ENCODE measurements at places on chromosomes 7 and 10. TPM values are rescaled to one million over a fixed set of nuclear protein-coding genes. Genes with fewer than 3 reads are reported as not detected.

GRCh38 chr10:3484306-3485056, 300.5 kb downstream of the KLF6 start:
- no peaks in the 10 kb centered on the region for H3K27me3 ChIP-seq
- H3K4me3 ChIP-seq, result no peak overlapping the region
- DNase-seq, result no peak
- peaks cover 16% of the 10 kb centered on the region for H3K4me1 ChIP-seq
- H3K27ac ChIP-seq, result peak overlapping the region; percentile 48

GRCh38 chr7:126436213-126436868, 816.4 kb downstream of the GRM8 start:
- no peak for DNase-seq
- H3K36me3 ChIP-seq, result no peaks in the 10 kb centered on the region
- H3K27ac ChIP-seq, result no peak overlapping the region
- H3K27me3 ChIP-seq, result no peaks in the 10 kb centered on the region

Gene PRPS1L1
- not detected for total RNA-seq

GRCh38 chr7:4738711-4739527, 36.5 kb upstream of the AP5Z1 start:
- H3K27ac ChIP-seq, result peak overlapping the region; percentile 69
- peak overlapping the region; percentile 16 for H3K4me3 ChIP-seq
- DNase-seq, result no peak

Gene CHAT
- not detected for total RNA-seq

GRCh38 chr10:128027822-128028507, 98.3 kb downstream of the MKI67 start:
- no peak for DNase-seq
- H3K36me3 ChIP-seq, result no peaks in the 10 kb centered on the region
- H3K4me3 ChIP-seq, result no peak overlapping the region
- peak overlapping the region; percentile 58 for H3K27ac ChIP-seq
- H3K27me3 ChIP-seq, result no peaks in the 10 kb centered on the region

DNA sequence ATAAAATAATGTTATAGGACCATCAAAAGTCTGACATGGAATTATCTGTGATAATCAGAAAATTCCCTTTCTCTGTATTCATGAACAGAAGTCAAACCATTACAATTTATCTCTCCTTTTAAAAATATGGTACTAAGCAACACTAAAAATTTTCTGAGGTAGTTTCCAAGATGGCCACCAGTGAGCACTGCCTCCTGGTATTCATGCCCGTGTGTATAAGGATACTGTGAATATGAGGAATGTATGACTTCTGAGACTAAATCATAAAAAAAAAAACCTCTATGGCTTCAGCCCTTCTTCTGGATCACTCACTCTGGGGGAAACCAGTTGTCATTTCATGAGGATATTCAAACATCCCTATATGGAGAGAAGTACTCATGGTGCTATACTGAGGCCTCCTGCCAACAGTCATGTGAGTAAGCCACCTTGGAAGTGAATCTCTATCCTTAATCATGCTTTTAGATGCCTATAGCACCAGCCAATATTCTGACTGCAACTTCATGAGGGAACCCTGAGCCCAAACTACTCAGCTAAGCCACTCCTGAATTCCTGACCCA, 41.1 kb downstream of the SIRT1 start:
- H3K36me3 ChIP-seq, result no peaks in the 10 kb centered on the region
- H3K27ac ChIP-seq, result no peak overlapping the region
- H3K27me3 ChIP-seq, result no peaks in the 10 kb centered on the region
- DNase-seq, result no peak
- no peak overlapping the region for H3K4me3 ChIP-seq

DNA sequence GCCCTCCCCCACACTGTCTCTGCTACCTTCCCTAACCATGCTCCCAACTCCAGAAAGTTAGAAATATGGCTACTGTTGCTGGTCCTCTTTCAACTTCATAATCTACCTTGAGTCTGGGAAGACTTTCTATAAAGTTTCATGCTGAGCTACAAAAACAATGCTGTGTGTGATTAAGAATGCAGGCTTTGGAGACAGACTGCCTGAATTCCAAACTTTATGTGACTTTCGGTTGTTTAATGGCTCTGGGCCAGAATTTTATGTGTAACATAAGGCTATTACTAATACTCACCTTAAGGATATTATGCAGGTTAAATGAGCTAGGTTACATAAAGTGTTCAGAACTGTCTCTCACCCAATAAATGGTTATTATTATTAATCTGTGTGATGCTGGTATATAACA, 19.1 kb downstream of the BET1 start:
- peaks cover 3% of the 10 kb centered on the region for H3K4me1 ChIP-seq
- no peak for DNase-seq
- H3K36me3 ChIP-seq, result no peaks in the 10 kb centered on the region
- no peaks in the 10 kb centered on the region for H3K27me3 ChIP-seq

DNA sequence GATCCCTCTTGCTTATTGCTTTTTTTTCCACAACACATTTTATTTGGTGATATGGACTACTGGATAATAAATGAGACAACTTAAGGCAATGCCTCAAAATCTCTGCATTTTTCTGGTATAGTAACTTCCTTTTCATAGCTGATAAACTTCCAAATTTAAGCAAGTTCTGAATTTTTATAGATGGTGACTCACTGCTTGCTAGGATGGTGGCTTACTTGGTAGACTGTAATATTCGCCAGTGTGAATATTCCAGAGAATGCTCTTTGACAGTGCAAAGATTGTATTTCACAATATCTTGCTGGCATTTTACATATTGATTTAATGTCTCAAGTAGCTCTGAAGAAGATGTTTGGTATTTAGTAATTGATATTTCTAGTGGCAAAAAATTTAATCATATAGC, 472.4 kb downstream of the TFEC start:
- DNase-seq, result no peak
- H3K4me1 ChIP-seq, result no peaks in the 10 kb centered on the region
- no peak overlapping the region for H3K4me3 ChIP-seq
- H3K36me3 ChIP-seq, result no peaks in the 10 kb centered on the region
- H3K27ac ChIP-seq, result no peak overlapping the region

DNA sequence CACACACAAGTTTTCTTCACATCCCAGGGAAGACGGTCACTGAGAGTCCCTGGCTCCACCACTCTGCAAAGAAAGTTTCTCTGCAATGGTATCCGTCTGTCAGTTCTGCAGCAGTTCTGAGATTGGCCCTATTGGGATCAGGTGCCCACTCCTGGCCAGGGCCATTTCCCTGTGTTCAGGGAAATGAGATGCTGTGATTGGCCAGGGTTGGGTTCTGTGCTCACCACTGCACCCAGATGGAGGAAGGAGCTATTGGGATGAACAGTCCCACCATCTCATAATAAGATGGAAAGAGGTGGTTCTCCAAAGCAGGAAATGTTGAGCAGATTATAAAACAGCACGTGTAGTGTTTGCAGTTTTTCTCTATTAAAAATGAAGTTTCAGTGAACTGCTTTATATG, 13.3 kb upstream of the PIP4K2A start:
- no peaks in the 10 kb centered on the region for H3K27me3 ChIP-seq
- no peak overlapping the region for H3K4me3 ChIP-seq
- DNase-seq, result no peak

DNA sequence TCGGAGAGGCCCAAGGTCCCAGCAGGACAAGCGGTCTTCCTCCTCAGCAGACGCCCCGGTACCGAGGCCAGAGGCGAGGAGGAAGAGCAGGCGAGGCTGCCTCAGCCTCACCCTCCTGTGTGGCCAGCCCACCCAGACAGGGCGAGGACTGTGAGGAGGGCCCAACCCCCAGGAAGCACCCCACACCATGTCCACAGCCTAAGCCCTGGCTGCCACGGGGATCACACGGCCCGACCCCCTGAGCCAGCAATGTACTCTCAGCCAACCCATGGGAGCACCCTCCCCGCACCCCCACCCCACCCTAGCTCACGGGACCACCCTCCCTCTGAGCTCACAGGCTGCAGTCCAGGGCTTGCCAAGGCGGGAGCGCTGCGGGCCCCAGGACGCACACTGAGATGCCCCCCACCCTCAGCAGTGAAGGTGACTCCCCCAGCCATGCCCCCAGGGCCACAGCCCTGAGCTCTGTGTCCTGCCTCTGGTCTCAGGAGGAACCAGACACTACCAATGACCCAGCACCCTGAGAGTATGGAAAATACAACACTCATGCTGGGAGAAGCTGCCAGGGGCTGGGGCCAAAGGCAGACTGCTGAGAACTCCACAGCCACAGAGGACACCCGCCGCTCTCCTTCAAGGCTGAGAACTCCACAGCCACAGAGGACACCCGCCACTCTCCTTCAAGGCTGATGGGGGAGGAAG, 93.6 kb downstream of the MAD1L1 start:
- H3K36me3 ChIP-seq, result peaks cover 37% of the 10 kb centered on the region
- H3K27ac ChIP-seq, result no peak overlapping the region
- peaks cover 11% of the 10 kb centered on the region for H3K4me1 ChIP-seq

GRCh38 chr10:110141871-110142635, 65.4 kb upstream of the MXI1 start:
- no peak for DNase-seq
- no peak overlapping the region for H3K27ac ChIP-seq

GRCh38 chr10:14678637-14679036, 96.1 kb downstream of the FAM107B start:
- H3K36me3 ChIP-seq, result no peaks in the 10 kb centered on the region
- H3K4me3 ChIP-seq, result no peak overlapping the region
- DNase-seq, result no peak
- H3K27ac ChIP-seq, result no peak overlapping the region

GRCh38 chr10:22086730-22087401, 83.3 kb upstream of the DNAJC1 start:
- no peak overlapping the region for H3K27ac ChIP-seq
- peak; percentile 82 for DNase-seq
- no peaks in the 10 kb centered on the region for H3K36me3 ChIP-seq
- no peak overlapping the region for H3K4me3 ChIP-seq
- no peaks in the 10 kb centered on the region for H3K27me3 ChIP-seq
- no peaks in the 10 kb centered on the region for H3K4me1 ChIP-seq

DNA sequence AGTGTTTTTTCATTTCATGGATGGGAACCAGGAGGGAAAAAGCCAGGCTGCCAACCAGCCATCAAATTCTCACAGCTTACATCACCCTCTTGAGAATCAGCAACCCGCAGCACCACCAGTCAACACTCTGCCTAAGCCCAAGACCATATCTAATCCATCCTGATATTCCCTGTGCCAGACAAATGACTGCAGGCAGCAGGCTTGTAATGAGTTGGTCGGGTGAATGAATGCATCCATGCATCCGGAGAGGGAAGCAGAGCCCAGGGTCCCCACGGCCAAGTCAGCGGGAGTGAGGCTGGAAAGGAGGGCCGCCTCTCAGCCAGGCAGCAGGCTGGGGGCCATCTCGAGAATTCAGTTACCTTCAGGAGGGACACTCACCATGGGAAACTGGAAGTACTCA, 46.9 kb downstream of the SLIT1 start:
- H3K27ac ChIP-seq, result no peak overlapping the region
- DNase-seq, result no peak
- no peak overlapping the region for H3K4me3 ChIP-seq
- H3K36me3 ChIP-seq, result no peaks in the 10 kb centered on the region
- H3K27me3 ChIP-seq, result no peaks in the 10 kb centered on the region
- H3K4me1 ChIP-seq, result no peaks in the 10 kb centered on the region

Gene GSAP
- 25.5 TPM for total RNA-seq

DNA sequence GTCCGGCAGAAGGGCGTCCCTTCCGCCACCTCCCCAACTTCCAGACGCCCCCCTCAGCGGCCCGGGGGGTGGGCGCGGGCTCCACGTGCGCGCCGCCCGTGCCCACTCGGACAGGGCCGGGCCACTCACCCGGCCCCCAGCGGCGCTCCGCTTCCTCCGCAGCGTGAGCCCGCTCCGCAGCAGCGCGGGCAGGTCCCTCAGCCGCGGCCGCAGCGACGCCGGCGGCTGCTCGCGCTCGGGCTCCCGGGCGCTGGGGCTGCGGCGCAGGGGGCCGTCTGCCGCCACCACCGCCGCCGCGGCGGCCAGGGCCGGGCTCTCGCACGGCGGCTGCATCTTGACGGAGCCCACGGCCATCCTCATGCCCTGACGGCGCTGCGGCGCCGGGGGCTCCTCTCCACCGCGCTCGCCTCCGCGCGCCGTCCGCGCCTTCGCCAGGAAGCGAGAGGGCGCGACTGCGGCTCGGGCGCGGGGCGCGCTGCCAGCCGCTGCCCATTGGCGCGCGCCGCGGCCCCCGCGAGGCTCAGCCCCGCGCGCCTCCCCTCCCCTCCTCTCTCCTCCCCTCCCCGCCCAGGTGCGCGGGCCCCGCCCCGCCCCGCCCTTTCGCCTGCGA, at the start of gene RAPGEF5:
Gene RAPGEF5 (minus strand): TSS at position 454 of the 610 bp plus-strand sequence. CDS start 94 bp downstream, at position 360.
- no peak within 1 kb of the TSS for H3K4me3 ChIP-seq
- no peak for DNase-seq
- H3K27me3 ChIP-seq, result no peaks in the 10 kb centered on the region
- no peak within 1 kb of the TSS for H3K27ac ChIP-seq
- peaks cover 4% of the 10 kb centered on the region for H3K4me1 ChIP-seq

- no peaks in the 10 kb centered on the region for H3K36me3 ChIP-seq
- H3K4me3 ChIP-seq, result no peak overlapping the region
- no peak overlapping the region for H3K27ac ChIP-seq
- no peaks in the 10 kb centered on the region for H3K27me3 ChIP-seq
- no peaks in the 10 kb centered on the region for H3K4me1 ChIP-seq
Measured at GRCh38 chr10:86500846-86501245, 20.7 kb downstream of the WAPL start.

DNA sequence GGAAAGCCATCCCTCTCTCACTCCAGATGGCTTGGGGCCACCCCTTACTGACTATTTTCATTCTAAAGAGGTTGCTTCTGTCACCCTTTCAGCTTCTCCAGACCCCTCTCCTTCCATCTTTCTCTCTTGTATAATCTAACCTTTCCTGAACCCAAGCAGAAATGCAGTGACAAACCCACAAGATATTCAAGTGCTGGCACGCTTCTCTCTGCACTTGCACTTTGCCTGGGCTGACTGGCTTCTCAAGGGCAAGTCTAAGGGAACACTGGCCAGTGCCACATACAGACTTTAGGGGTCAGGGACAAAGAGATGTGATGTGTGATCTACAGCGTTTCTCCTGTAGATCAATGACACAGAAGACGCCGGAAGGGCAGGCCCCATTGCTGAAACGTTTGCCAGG, 150.4 kb upstream of the LANCL2 start:
- H3K4me1 ChIP-seq, result peaks cover 3% of the 10 kb centered on the region
- DNase-seq, result no peak
- no peak overlapping the region for H3K4me3 ChIP-seq
- no peaks in the 10 kb centered on the region for H3K27me3 ChIP-seq
- H3K27ac ChIP-seq, result no peak overlapping the region

DNA sequence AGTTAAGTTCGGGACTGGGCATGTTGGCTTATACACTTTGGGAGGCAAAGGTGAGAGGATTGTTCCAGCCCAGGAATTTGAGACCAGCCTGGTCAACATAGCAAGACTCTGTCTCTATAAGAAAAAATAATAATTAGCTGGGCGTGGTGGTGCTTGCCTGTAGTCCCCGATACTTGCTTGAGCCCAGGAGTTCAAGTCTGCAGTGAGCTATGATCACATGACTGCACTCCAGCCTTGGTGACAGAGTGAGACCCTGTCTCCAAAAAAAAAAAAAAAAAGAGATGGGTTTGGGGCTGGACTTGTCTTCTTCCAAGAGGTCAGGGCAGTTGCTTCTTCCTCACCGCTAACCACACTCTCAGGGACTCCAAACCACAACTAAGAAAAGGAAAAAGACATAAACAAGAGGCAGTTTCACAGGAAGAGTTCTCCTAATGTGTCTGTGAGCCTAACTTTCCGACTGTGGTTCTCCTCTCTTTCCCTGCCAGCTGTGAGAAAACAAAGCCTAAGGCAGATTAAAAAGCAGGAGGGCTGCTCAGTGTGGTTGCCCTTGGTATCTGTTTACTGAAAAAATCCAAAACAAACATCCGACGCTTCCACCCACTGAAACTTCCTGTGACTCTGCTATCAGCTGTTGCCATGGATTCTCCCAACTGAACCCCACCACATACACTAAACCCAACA, 2.4 kb upstream of the SERPINE1 start:
- peaks cover 24% of the 10 kb centered on the region for H3K4me1 ChIP-seq
- H3K36me3 ChIP-seq, result no peaks in the 10 kb centered on the region
- DNase-seq, result no peak

Data from tibial nerve (tissue), 4 donors.